GF-D8 (cell line): ENCODE measurements at places on chromosomes 1 and 21.

DNA sequence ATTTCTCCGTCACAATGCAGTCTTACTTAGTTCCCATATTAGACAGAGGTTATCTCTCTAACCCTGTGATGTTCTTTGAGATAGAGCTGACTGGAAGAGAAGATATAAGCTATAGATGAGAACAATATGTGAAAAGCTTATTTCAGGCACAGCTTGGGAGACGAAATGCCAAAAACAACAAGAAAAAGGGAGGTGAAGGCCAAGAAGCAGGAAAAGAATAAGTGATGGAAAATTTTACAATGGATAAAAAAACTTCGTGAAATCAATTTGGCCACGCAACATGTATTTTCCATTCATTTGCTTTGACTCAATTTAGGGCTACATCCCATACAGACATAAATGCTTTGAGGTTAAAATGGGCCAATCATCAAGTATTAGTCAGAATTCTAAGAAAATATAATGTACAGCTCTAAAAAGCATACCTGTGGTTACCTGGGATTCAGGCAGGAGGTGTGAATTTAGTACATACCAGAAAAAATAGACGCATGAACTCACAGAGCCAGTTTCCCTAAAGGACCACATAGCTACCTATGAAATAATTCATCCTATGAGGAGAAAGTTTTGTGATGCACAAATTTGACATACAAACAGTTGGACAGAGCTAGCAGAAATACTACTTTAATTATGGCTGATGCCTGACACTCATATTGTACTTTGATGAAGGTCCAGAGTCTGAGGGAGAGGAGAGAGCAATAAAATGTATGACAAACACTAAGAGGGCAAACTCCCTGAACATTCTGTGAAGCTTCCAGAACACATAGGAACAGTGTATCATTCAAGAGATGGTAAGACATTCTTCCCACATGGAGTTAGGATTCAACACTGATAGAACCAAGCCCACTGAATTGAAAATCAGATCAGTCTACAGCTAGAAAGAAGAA lies 12.1 kb downstream of the RGS1 start:
- DNase-seq, result no peak

DNA sequence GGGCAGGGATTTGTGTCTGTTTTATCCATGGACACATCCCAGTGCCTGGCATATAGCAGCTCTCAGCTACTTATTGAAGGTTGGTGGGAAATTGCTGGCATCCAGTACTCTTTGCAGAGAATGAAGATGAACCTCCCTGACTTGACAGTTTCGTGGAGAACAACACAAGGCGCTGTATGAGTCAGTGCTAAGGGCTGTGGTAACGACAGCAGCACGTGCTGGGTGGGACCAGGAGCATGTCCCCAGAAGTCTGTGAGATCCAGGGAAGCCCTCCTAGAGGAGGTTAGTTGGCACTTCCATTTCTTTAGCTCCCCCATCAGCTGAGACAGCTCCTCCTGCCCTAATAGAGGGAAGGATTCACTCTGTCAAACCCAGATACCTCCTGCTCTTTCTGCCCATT lies 25.9 kb upstream of the IL19 start:
- DNase-seq, result no peak

DNA sequence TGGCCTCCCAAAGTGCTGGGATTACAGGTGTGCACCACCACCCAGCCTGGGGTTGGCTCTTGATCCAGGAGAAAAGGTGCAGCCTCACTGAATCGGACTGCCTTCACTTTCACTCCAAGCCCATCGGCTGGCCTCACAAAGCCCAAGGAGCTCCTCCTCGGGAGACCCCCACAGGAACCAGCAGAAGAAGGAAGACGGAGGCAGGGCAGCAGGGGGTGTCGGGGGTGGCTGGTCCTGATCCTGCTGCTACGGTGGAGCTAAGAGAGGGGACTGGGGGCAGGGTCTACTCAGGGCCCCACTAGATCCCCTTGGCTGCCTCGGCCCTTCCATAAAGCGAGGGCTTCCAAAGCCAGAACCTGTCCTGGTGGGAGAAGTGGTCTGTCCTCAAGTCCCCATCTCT lies 93.9 kb downstream of the STUM start:
- DNase-seq, result no peak

GRCh38 chr1:31745096-31745945 lies 18.8 kb downstream of the ADGRB2 start:
- DNase-seq, result no peak

DNA sequence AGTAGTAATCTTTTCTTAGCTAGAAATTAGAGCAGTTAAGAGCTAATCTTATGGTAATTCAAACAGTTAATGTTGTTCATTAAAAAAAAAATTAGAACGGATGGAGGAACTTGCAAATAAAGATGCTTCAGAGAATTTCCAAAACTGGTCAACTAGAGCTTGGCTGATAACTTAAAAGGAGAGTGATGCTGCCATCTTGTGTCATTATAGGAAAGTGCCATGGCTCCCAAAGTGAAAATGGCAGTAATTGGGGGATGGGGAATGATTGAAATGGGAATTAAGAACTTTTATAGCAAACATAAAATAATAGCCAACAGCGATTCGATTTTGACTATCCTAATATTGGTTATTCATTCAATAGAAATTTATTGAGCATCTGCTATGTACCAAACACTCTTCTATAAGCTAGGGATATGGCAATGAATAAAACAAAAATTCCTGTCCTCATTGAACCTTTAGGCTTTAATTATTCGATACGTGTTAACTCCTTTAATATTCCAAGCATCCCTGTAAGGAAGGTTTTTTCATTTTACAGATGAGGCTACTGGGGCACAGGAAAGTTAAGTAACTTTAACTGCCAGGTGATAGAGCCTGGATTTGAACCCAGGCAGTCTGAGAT lies 5.7 kb upstream of the PLPP3 start:
- DNase-seq, result no peak

DNA sequence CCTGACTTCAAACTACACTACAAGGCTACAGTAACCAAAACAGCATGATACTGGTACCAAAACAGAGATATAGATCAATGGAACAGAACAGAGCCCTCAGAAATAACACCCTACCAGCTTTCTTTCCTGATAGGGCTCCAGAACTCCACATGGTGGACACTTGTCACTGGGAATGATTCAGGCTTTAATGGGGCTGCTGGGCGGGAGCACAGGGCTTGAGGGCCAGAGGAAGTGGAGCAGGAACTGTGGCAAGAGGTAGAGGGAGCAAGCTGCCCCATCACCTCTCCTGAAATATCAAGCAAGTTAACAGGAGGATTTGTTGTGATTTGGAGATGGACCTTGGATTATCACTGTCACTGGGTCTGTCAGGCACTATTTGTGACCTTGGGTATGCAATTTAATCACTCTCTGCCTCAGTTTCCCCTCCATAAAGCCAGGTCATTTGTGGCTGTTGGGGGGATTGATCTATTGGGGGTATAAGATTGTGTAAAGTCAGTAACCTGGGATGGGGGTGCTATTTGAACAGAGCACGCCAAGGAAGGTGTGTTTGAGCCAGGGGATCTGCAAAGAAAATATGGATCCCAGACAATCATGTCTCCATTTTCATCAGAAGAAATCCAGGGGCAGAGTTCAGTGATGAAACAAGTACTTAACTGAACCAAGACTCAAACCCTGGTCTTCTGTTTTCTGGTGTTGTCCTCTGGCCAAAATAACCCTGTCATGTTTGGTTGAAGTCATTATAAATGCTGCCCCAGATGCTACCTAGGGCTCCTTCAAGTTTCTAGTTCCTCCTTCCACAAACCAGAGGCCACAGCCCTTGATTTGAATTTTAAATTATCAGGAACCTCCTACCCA lies 25.2 kb downstream of the ETS2 start:
- no peak for DNase-seq

DNA sequence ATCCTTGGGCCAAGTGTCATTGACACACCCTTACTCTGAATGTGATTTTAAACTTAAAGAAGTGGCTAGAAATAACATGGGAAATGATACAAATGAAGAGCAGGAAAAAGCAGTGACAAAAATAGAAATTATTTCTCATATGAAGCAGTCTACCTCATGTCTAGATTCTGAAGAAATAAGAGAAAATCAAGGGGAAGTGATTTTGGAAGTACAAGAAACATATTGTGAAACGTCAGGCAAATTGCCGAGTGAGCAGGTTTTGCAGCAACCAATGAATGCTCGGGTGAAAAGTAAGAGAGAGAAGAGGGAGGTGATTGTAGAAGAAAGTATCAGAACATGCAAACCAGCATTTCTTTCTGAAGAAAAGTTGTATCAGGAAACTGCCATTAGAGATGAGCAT lies 130.7 kb downstream of the MACF1 start:
- no peak for DNase-seq

DNA sequence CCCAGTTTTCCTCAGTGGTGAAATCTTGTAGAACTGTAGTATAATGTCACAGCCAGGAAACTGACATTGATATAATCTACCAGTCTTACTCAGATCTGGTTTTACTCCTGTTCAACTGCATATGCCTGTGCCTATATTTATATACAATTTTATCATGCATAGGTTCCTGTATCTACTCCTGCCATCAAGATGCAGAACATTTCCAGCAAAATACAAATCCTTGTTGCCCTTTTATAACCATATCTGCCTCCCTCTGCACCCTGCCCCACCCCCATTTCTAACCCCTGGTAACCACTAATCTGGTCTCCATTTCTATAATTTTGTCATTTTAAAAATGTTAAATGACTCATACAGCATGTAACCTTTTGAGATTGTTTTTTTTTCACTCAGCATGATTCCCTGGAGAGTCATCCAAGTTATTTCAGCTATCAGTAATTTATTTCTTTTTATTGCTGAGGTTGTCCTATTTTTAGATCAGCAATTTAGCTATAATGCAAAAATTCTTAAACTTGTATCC lies 8.1 kb downstream of the UTP25 start:
- DNase-seq, result no peak

- no peak for DNase-seq
Measured at GRCh38 chr21:41370840-41371684, 9.2 kb downstream of the MX2 start.

- DNase-seq, result no peak
Measured at GRCh38 chr1:21586846-21587601, 77.8 kb downstream of the ALPL start.

GRCh38 chr1:15609631-15610030 lies 7.6 kb upstream of the DDI2 start:
- DNase-seq, result no peak
